Testis (tissue), 5 donors: ENCODE measurements at places on chromosomes 7 and 10. TPM values are rescaled to one million over a fixed set of nuclear protein-coding genes. Genes with fewer than 3 reads are reported as not detected.

AKR1B1 gene
- 129 TPM for polyA plus RNA-seq

UPK3B gene
- 66.8 TPM for polyA plus RNA-seq

NCF1 gene
- polyA plus RNA-seq: 8.3 TPM

IDI2 gene
- 0.79 TPM for polyA plus RNA-seq

GPR15LG gene
- polyA plus RNA-seq: not detected
